Mucosa of descending colon (tissue), 3 donors: ENCODE measurements at places on chromosomes 7 and 10. TPM values are rescaled to one million over a fixed set of nuclear protein-coding genes. Genes with fewer than 3 reads are reported as not detected.

DNA sequence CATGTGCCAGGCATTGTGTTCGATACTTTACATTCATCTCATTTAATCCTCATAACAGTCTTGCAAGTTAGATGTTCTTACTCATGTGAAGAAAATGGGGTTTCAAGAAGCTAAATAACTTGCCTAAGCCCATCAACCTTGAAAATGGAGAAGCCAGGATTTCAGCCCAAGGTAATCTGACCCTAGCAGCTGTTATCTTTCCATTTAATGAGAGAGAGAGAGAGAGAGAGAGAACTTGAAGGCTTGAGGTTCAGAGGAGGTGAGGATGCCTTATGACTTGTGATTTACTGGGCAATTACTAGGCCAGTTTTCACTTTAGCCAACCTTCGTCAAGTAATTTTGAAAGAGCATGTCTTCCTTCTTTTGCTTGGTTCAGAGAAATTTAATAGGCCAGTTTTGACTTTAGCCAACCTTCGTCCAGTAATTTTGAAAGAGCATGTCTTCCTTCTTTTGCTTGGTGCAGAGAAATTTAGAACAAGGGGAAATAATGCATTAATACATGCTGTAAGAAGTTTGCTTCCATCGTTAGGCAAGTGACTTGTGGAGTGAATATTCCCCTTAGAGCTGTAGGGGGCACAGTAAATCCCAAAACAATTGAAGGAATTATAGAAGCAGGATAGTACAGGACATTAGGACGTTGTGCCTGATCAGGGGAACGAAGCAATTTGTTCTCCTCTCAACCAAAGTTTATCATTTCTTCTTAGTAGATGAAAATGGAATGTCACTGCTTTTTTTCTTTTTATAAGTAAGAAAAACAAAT, 143.0 kb upstream of the BMPER start:
- no peak for DNase-seq

DNA sequence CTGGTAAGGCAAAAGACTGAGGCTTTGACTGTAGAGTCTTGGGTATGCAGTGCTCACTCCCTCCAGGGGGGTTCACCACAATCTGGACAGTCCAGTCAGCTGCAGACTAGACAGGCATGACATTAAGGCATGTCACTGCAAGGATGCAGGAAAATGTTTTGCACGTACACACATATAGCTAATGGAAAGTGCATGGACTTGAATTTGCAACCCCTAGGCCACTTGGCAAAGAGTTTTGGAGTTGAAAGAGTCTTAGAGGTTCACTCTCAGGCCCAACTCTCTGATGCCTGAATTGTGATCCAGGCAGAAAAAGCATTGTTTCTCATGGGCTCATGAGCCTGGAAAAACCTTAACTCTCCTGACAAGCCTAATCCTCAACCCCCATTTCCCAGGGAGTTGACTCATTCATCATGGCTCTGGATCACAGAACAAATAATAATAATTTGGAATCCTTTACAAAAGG, 51.9 kb downstream of the LAMB4 start:
- no peak for DNase-seq

DNA sequence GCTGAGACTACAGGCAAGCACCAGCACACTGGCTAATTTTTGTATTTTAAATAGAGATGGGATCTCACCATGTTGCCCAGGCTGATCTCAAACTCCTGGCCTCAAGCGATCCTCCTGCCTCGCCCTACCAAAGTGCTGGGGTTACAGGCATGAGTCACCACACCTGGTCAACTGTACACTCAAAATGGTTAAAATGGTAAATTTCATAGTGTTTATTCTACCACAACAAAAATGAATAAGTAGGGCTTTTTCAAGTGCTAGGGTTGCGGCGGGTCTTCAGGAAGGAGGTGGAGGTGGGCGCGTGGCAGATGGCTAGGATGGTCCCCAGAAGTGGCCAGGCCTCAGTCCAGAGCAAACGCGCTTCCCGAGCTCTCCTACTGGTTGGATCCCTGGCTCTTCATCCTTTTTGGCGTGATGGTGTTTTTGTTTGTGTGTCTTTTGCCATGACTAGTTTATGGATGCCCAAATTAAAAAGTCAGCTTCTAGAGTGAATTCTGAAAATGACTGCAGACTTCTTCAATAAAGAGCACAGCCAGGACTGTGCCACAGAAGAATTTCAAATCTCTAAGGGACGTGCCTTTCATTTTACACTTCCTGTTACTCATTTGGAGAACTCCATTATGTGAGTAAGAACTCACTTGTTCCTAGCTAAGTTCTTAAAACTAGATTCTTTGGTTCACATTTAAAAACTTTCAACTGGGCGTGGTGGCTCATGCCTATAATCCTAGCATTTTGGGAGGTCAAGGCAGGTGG, 73.9 kb downstream of the TMEM130 start:
- no peak for DNase-seq

DNA sequence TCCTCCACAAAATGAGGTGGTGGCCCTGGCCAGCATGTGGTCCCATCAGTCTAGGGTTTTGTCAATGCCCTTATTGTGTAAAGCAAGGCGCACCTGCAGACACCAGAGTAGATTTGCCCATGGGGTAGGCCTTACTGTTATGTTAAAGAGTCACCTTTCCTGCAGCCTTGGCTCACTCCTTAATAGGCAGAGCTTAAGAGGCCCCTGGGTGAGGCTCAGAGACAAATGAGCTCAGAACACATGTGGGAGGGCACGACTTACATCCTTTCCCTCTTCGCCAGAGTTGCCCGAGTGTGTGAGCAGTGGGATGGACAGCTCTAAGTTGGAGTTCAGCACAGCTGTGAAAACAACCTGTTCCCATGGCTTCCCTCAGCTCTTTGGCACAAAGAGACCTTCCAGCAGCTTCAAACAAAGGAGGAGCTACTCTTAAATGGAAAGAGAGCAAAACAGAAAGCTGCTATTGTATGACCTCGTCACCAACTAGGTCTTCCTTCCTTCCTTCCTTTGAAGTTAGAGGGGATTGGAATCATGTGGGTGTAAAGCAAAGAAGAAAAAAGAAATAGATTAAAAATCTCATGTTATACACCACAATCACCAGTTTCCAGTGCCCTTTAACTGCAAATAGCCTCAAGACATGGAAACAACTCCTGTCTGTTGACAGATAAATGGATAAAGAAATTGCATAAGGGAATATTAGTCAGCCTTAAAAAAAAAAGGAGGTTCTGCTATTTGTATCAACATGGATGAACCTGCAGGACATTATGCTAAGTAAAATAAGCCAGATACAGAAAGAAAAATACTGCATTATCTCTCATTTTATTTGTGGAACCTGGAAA, 11.9 kb upstream of the XPNPEP1 start:
- no peak for DNase-seq

DNA sequence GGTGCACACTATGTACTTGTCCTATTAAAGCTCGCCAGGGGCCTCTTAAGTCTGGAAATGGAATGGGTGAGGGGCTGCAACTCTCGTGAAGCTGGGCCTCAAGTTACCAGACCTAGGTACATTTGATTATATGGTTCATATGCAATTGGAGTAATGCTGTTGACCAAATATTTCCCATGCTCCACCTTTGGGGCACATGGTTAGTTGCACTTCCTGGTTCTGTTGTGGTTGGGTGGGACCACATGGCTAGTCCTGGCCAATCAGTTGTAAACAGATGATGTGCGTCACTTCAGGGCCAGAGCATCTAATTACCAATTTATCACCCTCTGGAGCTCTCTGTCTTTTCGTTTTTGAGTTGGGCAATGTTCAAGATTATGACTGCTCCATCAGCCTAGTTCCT, 39.5 kb upstream of the OPN4 start:
- DNase-seq, result no peak

GRCh38 chr7:87517136-87517815, 41.8 kb upstream of the ABCB4 start:
- no peak for DNase-seq

- DNase-seq, result peak; percentile 99
Observed at GRCh38 chr7:73623798-73624668, at the start of gene MLXIPL. Gene MLXIPL (minus strand): TSS chr7:73624522. CDS start chr7:73624492, 30 bp downstream.

- peak; percentile 83 for DNase-seq
Observed at GRCh38 chr7:158818325-158819213, 10.7 kb downstream of the ESYT2 start.

GRCh38 chr7:68833422-68833821, 764.9 kb upstream of the AUTS2 start:
- DNase-seq, result no peak

GRCh38 chr7:80772347-80772993, 134.0 kb downstream of the CD36 start:
- DNase-seq, result no peak

- no peak for DNase-seq
Observed at GRCh38 chr7:20409961-20410360, 79.3 kb downstream of the ITGB8 start.

ATRNL1 gene
- 0.58 TPM for total RNA-seq

AGR3 gene
- total RNA-seq, result 122 TPM

OGDHL gene
- total RNA-seq, result 2.6 TPM

STEAP1B gene
- total RNA-seq, result 0.77 TPM

NOS3 gene
- 6.0 TPM for total RNA-seq
